ENCODE measurements at places on chromosomes 1 and 21.

DNA sequence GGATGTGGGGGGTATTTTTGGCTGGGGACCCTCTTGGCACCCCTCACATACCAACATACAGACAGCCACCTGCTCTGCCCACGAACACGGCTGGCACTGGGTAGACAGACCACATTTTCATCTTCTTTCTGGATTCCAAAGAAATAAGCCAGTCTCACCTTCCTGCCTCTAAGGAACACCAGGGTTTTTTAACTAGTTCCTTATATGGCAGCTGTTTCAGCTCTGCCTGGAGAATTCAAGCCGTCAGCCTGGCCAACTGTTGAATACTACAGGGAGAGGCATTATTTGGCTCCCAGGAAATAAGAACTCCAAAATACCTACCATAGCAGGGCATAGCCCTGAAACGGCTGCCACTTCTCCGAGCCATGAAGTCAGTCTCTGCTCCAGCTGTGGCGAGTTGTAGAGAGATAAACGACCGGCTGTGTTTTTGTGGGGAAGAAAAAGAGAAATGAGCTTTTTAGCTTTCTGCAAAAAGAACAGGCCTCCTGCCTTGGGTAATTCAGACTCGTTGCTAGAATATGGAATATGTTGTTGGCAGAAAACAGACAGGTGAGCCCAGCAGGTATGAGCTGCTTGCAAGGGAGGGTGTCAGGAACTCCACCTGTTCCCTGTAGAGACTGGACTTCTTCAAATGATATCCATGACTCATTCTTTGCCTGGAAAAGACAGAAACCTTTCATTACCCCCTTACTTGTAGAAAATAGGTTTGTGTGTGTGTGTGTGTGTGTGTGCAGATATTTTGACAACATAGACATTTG is 51.8 kb downstream of the MT1HL1 start:
- no peak for DNase-seq

- no peak for DNase-seq
Measured at GRCh38 chr1:40783001-40783905, at the start of gene KCNQ4. Gene KCNQ4, plus strand, starts transcription at chr1:40783787. Its CDS starts 307 bp downstream, at chr1:40784094.

DNA sequence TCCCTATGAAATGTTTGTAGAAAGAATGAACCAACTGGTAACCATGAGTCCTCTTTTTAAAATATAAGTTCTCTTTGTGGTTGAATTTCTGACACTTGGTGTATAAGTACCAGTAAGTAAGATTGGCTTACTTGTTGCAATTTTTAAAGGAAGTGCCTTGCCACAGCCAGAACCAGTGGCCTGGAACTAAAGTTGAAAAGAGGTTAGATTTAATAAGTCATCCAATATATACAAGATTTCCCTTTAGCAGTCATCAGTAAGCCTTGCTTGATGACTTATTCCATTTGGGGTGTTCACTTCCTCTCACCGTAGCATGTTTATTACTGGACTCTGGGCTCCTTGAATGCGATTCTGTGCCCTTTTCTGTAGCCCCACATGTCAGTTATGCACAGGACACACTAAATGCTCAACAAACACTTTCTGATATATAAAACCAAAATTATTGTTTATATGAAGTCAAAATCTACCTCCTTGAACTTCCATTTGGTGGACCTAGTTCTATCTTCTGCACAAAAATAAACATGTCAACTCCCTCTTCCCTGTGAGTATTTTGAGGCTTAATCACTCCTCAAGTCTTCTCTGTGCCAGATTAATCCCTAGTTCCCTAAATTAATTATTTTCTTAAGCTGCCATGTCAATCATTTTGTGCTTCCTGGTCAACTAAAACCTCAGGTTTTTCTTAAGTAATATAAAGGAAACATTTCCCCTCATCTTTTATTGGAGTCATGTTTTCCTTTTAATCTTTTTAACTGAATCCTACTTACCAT is 218.1 kb downstream of the ST6GALNAC3 start:
- no peak for DNase-seq

DNA sequence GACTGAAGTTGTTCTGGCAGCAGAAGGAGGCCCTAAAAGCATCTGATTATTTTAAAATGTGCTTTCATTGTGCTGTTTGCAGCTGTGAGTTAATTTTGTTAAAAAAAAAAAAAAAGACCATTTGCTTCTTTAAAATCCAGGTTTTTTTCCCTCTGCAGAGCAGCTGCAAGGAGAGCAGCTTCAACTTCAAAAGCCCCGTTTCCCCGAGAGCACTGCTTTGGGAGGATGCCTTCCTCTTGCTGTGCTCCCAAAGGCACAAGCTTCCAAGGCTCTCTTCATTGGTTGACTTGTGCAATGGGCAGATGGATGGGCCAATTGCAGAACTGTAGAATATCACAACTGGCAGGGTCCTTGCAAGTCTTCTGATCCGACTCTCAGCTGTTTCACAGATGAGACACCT is 459.2 kb upstream of the PKN2 start:
- no peak for DNase-seq

- peak; percentile 33 for DNase-seq
Measured at GRCh38 chr1:110634455-110635311, 28.5 kb upstream of the KCNA2 start.

- DNase-seq: no peak
Measured at GRCh38 chr1:178161516-178161915, 67.6 kb downstream of the RASAL2 start.

DNA sequence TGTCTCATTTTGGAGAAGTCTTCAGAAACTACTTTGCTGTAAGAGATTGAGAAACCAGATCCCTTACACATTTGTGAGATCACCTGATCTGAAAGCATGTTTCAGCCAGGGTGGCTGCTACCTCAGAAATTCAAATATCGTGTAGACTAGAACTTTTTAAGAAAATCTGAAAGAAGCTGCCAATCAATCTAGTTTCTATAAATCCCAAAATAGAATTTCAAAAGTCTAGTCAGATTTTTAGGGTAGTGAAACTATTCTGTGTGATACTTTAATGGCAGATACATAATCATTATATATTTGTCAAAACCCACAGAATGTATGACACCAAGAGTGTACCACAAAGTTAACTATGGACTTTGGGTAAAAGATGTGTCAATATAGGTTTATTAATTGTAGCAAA is 79.9 kb upstream of the PLPPR5 start:
- no peak for DNase-seq

All from bone marrow (tissue), 2 donors.